Activated T-cell treated with anti-CD3 and anti-CD28 coated beads, Interleukin-2, amount 50 U/mL, for 72 hours (primary cell): ENCODE measurements at places on chromosomes 7 and 10.
A peak's percentile ranks its signal among the peaks of the same experiment; 100 is the strongest.

DNA sequence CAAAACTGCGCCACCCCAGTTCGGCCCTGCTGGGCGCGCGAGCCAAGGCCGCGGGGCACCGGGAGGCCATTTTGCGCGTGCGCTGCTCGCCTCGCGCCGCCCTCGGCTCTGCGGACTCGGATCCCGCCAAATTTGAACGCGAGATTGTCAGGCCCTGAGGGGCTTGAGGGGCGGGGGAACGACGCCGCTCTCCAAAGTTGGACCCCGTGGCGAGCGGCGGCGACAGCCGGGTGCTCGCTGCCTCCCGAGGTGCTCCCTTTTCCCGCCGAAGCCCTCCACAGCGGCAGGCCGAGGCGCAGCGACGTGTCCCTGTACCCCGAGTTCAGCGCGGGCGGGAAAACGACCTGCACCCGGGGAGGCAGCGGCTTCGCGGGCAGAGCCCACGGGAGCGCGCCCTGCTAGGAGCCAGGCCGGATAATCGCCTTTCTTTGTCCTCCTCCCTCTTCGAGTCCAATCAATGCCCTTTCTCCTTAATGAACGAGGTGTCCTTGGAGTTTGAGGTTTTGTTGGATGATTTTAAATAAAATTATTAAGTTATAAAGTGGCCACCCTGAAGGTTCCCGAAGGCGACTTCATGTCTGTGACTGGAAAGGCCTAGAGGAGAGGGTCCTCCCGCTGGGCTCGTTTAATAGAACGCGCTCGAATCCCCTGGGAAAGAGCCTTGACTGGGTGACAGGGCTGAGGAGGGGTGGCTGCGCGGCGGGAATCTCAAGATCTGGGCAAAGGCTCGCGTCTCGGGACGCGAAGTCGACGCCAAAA lies 10.7 kb upstream of the SPAG6 start:
- no peak for DNase-seq

GRCh38 chr7:41287559-41288335 lies 415.1 kb downstream of the INHBA start:
- no peak for DNase-seq

- DNase-seq: no peak
These were observed 90.7 kb downstream of the CCDC3 start for GRCh38 chr10:12910835-12911234.

DNA sequence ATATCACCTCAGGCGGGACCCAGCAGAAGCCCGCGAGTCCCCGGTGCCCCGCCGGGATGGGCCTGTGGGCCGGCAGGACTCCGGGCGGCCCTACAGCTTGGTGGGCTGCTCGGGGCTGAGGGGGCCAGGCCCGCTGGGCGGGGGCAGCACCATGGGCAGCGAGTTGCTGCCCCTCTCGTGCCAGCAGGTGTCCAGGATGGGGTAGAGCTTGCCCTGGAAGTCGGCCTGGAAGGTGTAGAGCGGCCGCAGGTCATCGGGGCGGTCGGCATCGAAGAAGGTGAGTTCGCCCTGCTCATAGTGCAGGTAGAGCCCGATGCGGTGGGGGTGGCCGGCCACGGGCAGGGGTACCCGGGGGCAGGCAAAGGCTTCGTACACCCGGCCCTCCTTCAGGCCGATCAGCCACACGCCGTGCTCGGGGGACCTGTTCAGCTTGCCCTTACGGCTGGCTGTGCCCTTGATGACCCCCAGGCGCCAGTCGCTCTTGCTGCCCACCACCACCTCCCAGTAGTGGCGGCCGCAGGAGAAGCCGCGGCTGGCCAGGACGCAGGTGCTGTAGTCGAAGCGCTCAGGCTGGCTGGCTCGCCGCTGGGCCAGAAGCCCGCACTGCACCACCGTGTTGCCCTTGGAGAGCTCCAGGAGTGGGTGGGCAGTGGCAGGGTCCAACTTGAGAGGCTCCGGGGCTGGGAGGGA lies 4.3 kb upstream of the NSUN5 start:
- DNase-seq: no peak

- no peak for DNase-seq
These were observed 359.6 kb downstream of the ARL4A start for GRCh38 chr7:13047061-13047460.

DNA sequence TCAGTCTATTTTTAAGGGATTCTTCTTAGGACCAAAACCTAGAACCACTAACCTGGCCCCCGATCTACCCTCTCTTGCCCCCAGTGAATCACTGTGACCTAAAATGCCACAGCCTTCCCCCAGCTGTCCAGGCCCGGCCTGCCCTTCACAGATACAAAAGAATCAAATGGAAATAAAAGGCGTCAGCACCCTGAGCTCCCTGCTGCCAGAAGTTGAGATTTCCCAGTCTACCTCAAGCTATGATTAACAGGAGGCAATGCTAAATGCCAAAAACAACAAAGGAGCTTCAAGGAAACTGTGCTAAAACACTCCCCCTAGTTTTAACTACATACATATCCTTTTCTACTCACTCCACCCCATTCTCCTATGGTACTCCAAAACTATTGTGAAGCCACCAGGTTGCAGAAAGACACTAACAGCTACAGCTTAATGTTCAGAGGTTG lies 67.8 kb downstream of the GSAP start:
- no peak for DNase-seq

- no peak for DNase-seq
These were observed 19.9 kb downstream of the CASD1 start for GRCh38 chr7:94529516-94529915.

- no peak for DNase-seq
These were observed 48.7 kb downstream of the GRK5 start for GRCh38 chr10:119256030-119256429.

GRCh38 chr10:16458166-16458955 lies 21.6 kb downstream of the PTER start:
- no peak for DNase-seq

GRCh38 chr7:45923290-45923689 lies 2.2 kb upstream of the IGFBP3 start:
- peak; percentile 75 for DNase-seq

DNA sequence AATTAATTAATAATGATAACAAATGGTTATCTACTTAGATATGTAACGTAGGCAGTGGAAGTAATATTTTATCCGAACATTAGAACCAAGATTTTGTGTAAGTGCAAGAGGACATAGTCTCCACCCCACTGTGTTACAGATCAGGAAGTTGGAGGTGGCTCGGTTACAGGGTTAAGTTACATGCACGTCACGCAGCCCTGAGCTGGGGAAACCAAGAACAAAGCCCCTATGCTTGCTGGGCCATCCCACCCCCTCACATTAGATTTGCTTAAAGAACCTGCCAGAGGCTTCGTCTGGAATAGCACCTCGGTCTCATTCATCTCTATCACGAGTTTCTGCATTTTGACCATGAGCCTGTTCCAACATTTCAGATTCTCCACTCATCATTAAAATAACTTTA lies 214.1 kb downstream of the ADARB2 start:
- DNase-seq: no peak

GRCh38 chr7:73715648-73716317 lies 3.7 kb downstream of the STX1A start:
- peak; percentile 86 for DNase-seq

- DNase-seq: no peak
These were observed 46.6 kb downstream of the WDR37 start for GRCh38 chr10:1102831-1103230.

DNA sequence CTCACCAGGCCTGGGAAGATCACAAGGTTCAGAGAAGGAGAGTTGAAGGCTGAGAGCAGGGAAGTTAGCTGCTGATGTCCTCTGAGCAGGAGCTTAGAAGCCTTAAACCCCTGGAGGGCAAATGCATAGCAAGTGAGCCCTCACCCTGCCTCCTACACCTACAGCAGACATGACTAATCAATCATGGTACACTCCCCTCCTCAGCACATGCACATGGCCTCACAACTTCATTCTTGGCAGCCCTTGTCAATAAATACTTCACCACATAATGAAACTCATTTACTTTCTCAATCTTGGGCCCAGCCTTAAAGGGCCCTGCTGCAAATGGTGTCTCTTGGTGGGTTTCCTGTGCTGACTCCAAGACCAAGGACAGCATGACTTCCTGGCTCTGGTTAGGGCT lies 12.9 kb downstream of the MMRN2 start:
- no peak for DNase-seq

- DNase-seq: no peak
These were observed 4.4 kb downstream of the FAM170B start for GRCh38 chr10:49129376-49129775.

DNA sequence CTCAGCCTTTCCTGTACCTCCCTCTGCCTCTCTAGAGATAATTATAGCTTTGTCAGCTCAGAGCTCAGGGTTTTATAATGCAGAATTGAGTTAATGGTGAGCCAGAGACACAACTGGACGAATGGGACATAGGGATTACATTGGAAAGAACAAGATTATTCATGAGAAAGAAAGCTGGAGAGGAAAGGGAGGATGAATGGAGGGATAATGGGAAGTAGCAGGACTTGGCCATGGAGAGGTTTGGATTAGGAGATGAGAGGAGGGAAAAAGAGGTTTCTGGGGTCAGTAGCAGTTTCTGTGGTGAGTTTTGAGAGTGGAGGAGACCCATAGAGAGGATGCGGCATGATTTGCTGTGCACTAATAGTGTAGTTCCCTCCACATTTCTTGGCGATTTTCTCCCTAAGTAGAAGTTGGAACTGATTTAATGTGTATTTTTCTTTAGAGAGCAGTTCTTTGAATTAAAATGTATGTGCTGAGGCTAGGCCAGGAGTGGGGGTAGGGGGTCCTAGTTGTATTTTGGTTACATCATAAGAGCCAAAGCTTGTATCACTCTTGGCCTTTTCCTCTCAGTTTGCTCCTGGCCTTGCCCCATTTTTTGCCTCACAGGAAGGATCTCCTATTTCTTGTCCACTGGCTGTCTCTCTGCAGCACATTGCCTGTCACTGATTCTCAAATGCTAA lies 107.4 kb downstream of the MKX start:
- no peak for DNase-seq

DNA sequence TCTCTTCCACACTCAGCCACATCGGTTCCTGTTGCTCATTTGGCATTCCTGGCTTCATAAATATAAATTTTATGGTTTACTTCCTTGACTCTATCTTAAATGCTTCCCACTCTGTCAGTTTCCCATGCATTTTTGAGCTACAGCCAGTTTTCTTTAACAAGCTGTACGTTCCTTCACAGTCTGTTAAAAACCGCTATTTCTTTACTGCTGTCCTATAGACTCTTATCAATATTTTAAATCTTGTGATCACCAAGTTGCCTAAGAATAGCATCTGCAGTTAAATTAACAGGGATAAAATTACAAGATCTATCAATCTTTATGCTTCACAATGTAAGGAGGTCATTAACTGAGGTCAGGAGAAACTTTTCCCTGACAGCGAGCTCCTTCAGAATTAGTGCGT lies 103.1 kb upstream of the RHOBTB1 start:
- no peak for DNase-seq

DNA sequence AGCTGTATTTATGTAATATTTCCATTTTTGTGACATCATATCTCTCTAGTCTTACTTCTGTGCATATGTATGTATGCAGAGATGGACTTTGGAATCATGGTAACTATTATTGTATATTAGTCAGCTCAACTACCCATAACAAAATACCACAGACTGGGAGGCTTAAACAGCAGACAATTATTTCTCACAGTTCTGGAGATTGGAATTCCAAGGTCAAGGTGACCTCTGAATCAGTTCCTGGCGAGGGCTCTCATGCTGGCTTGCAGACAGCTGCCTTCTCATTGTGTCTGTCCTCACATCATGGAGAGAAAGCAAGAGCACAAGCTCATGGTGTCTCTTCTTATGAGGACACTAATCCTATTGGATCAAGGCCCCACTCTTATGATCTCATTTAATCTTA lies 79.1 kb downstream of the RAMP3 start:
- no peak for DNase-seq

- DNase-seq: no peak
These were observed 11.0 kb downstream of the TMEM184A start for GRCh38 chr7:1544896-1545416.

DNA sequence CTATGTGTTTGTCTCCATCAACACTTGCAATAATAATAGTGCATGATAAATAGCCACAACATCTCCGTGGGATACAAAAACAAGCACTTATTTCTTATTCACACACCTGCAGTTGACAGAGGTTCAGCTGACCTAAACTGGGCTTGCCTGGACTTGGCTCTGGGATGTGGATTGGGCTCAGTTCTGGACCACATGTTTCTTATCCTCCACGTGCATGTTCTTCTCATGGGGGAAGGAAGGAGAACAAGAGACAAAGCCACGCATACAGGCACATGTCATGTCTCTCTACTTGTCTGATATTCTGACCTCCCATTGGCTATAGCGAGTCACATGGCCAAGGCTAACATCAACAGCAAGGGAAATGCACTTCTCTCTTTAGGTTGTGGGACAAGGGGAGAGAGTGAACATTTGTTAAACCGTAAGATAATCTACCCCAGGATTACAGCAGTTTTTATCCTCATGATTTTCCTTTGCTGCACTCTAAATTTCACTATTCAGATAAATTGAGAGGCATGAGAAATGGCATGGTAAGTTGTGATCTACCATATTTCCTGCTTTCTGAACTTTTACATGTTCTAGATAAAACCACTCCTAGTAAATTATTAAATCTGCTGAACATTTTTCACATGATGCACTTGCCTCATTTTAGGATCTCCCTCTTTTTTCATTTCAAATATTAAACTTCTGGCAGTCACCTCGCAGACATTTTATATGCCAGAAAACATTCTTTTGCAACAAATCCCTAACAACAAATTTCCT lies 33.7 kb downstream of the CFAP58 start:
- DNase-seq: no peak

DNA sequence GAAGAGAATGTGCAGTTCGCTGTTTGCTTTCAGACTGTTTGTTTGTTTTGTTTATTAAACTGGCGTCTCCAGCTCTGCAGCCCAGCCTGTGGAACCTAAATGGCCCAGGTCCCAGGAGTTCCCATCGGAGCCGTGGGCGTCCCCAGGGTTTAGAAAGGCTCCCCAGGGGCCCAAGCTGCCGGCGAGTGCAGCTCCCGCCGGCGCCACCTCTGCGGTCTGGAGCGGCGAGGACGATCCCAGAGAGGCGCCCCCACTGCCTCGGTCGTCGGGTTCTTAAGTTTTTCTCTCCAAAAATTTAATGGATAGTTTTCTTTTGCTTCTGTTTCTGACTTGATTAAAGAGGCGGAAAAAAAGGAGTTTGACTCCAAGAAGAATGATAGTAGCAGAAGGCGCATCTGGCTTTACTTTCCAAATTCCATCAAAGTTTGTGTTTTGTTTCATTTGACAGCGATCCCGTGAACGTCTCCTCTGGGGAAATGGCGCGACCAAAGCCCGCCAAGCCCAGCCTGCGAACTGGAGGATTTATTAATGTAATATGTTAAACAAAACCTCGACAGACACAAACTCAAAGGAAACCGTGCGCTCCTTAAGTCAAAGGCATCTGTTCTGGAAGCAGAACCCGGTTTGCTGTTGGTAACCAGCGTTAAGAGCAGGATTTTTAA lies 718 bp upstream of the FZD1 start:
- DNase-seq: no peak

GRCh38 chr7:105245398-105246114 lies 143.2 kb downstream of the SRPK2 start:
- DNase-seq: no peak

- no peak for DNase-seq
These were observed 644.4 kb downstream of the GRM8 start for GRCh38 chr7:126608339-126608776.

GRCh38 chr10:2019281-2019680 lies 282.0 kb upstream of the ADARB2 start:
- DNase-seq: no peak

GRCh38 chr10:7855205-7855604 lies 36.9 kb downstream of the TAF3 start:
- no peak for DNase-seq

GRCh38 chr7:55431898-55432297 lies 66.8 kb downstream of the LANCL2 start:
- DNase-seq: no peak

- DNase-seq: no peak
These were observed 22.4 kb downstream of the ZFAND2A start for GRCh38 chr7:1137517-1138167.

GRCh38 chr10:82148764-82149163 lies 273.8 kb downstream of the NRG3 start:
- DNase-seq: no peak
